Activated effector memory CD4-positive, alpha-beta T cell treated with Interleukin-2 at 50 U/mL for 16 hours (primary cell): ENCODE measurements at places on chromosomes 3 and 15.

DNA sequence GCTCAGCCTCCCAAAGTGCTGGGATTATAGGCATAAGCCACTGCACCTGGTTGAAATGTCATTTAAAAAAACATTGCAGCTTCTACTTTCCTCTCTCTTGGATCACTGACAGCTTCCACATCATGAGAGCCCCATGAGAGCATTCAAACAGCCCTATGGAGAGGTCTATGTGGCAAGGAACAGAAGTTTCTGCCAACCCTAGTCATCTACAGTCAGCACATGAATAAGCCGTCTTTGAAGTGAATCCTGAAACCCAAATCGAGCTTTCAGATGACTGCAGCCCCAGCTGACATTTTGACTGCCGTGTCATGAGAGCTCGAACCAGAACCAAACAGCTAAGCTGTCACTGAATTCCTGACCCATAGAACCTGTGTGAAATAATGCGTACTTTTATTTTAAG lies 39.8 kb downstream of the CD200R1L start:
- no peak for DNase-seq

- no peak for DNase-seq
These were observed 347.9 kb downstream of the MCTP2 start for GRCh38 chr15:94579286-94579685.

DNA sequence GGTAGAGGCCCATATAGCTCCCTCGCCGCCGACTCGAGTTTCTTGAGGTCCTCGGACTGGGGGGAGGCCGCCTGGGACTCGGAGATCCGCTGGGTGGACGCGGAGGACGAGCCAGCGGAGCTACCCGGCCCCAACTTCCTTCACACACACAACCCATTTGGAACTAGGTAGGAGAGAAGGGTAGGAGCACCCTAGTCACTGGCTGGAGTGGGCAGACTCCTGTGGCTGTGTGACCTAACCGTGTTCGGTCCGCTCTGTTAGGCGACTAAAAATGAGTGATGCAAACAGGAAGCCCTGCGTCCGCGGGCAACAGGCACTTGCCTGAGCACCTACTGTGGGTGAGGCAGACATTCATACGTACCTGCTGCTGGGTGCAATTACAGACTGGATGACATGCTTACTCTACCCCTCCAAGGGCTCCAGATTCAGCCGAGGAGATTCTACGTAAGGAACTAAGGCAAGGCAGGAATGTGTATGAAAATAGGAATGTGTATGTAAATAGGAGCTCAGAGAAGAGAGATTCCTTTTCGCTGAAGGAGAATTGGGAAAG lies 4.6 kb upstream of the SIN3A start:
- DNase-seq = no peak

DNA sequence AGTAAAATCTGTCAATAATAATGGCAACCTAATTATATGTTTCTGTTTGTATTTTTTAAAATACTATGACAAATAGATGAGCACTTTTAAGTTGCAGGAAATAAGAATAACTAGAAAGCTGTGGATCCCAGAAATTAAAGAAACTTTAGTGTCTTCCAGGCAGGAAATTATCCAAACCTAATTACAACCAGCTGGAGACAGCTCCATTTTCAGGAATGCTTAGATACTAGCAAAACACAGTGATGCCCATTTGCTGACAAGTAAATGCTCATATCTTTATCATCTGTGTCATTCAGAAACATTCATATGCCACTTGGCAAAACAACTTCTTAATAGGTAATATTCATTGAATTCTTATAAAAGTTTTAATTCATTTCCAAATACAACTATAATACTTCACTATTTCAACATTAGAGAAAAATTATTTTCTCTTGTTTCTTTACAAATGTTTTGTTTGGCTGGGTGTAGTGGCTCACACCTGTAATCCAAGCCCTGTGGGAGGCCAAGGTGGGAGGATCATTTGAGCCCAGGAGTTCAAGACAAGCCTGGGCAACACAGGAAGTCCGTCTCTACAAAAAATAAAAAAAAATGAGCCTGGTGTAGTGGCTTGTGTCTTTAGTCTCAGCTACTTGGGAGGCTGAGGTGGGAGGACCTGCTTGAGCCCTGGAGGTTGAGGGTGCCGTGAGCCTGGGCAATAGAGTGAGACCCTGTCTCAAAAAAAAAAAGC lies 169.1 kb upstream of the TSPAN3 start:
- no peak for DNase-seq

GRCh38 chr3:195771646-195772300 lies 40.0 kb downstream of the MUC4 start:
- DNase-seq = no peak

DNA sequence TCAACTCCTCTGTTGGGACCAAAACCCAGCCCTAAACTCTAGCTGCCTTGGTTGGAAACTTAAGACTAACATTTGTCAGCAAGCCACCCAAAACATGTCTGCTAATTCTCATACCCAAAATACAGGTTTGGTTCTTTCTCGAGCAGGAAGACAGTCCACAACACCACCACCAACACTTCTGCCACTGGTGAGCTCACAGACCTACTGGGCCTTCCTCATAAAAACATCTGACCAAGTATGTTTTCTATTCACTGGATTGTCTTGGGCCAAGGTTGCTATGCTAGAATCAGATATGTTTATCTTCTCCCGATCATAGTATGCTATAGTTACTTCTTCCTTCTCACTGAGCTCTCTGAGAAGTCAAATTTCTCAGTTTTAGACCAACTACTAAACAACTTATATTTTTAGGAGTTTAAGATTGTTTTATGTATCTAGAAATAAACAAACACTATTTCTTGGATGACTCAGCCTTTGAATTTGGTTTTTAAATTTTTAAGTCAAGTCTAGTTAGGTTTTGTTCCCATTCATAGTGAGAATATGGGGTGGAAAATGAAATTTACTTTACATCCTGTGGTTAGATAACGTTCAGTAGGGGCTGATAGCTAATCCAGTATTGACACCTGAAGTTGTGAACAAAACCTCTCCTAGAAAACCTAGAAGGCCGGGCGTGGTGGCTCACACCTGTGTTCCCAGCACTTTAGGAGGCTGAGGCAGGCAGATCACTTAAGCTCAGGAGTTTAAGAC lies 360.5 kb downstream of the RSL24D1 start:
- no peak for DNase-seq

- no peak for DNase-seq
These were observed 89.9 kb downstream of the IQSEC1 start for GRCh38 chr3:12983319-12983718.

DNA sequence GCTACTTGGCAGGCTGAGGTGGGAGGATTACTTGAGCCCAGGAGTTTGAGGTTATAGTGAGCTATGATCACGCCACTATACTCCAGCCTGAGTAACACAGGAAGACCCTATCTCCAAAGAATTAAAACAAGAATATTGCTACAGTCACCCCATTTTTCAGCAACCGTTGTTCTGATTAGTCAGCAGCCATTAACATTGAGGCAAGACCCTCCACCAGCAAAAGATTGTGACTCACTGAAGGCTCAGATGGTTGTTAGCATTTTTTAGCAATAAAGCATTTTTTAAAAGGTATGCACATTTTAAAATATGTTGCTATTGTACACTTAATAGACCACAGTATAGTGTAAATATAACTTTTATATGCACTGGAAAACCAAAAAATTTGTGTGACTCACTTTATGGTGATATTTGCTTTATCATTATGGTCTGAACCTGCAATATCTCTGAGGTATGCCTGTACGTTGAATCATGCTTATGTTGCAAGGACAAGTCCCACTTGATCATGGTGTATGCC lies 492.6 kb downstream of the SQOR start:
- DNase-seq = no peak

- no peak for DNase-seq
These were observed 321.8 kb downstream of the FEZF2 start for GRCh38 chr3:62051506-62051905.

DNA sequence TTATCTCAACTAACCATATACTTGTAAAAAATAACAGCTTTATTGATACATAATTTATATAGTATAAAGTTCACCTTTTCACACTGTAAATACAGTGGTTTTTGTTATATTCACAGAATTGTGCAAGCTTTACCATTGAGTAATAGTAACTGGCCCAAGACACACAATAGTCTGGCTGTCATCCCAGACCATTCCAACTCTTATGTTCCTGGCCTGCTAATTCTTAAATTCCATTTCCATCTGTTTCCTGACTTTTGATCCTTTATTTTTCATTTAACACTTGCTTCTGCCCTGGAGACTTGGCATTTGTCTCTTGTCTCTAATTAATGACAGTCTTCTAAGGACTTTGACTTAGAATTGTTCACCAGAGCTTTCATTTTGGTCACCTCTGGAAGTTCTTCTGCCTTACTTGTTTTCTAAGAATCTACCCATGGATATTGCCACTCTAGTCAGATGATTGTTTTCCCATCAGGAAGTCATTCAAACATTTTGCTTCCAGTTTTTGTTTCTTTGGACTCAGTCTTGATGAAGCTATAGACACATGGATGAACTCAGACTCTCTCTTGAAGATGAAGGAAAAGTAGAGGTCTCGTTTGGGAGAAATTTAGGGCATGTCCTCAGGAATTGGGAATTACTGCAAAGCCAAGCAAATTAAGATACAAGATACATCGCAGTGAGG lies 27.2 kb upstream of the PLSCR4 start:
- no peak for DNase-seq

GRCh38 chr3:60553144-60553543 lies 698.1 kb downstream of the FHIT start:
- DNase-seq = no peak

DNA sequence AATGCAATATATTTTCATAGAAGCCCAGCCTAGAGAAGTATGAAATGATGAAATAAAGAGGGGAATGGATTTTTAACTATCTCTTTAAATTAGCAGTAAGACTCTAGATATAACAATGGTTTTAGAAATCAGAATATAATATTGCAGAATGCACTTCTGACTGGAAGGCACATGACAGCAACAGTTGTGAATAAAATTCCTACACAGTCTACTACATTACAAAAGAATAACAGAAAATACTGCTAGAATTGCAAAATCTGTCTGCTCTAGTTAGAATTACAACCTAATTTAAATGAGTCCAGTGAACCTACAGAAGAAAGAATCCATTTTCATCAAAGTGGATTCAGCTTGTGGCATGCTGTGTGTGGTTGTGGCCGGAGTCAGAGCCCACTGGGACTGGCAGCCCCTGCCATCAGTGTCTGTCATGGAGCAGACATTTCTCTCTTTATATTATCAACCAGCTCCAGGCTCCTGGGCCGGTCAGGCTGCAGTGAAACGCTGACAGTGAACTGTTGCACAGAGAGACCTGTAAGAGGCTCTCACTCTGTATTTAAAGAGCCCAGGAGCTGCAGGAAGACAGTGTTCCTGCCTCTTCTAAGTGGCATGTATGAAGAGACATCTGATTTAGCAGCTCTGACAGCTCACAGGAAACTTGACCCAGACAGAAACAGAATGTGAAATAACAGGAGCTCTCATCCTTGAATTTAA lies 1523.8 kb upstream of the CADM2 start:
- no peak for DNase-seq

DNA sequence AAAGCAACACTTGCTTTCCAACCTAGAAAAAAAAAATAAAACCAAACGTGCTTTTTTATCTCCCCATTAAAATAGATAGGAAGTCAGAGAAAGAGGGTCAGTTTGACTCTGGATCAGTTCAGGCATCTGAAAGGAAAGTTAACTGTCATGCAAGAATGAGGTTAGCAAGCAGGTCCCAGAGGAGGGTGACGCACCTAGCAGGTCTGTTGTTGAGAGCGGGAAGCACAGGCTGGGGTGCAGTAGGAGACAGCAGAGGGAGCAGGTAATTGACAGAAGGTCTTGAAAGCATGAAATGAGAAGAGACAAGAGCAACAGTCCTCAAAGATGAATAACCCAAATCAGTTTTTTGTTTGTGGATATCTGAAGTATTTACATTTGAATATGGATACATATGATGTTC lies 82.5 kb downstream of the ANO10 start:
- DNase-seq = no peak

DNA sequence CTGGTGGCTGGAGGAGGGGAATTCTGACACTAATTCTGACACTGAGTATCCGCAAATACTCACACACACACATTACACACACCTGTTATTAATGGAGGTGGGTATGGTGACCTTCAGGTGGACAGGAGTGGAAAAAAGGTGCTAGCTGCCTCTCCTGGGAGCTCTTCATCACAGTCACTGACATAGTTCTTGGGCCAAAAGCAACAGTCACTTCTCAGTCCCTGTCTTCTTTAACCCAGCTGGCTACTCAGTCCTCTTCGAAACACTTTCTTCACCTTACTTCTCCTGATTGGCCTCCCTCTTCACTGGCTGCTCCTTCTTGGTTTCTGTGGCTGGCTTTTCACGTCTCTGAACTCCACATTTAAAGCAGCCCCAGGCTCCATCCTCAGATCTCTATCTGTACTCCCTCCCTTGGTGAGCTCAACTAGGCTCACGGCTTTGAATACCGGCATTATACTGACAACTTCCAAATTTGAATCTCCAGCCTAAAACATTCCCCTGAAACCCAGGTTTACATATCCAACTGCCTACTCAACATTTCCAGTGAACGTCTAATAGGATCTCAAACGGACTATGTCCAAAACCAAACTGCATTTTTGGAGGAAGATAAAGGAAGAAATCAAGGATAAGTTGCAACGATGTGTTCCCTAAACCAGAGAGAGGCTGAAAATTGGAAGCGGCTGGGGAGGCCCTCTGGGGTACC lies 53.2 kb upstream of the HEG1 start:
- no peak for DNase-seq

DNA sequence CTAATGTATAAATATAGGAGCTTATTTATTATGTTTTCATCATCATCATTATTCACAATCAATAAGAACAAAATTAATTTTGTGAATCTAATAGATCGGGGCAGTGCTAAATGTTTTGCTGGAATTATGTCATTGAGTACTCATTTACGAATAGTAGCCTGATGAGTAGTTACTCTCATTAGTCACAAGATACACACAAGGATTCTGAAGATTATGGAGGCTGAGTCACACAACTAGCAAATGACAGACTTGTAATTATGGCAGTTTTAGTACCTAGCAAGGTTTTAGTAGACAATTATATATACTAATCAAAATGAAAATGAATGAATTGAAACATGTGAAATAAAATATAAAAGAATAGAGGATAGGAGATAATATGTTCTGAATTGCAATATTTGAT lies 954.2 kb downstream of the CADM2 start:
- no peak for DNase-seq
